ENCODE measurements at places on chromosomes 4 and X.

DNA sequence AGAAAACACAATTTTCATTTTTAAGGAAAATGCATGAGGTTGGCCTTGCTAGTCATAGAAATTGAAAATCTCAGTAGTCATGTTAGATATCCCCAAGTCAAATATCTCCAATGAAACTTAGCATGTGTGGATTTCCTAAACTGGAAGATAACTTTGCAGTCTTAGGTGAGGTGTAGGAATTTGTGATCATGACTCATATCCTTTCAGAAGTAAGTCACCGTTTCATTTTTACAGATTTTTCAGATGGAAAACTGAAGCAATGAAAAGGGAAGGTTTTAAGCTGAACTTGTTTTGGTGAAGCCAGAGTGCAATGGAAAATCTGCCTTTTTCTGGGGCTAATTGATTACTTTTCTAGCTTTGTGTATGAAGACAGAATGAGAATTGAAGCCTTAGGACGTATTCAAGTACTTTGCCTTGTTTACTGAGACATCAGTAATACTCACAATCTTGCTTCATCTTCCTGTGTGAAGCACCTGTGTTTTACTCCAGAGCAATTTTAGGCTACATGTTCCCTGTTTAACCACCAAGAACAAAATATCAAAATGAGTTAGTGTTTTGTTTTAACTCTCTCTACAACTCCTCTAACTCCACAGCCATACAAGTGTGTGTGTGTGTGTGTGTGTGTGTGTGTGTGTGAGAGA is 1662.8 kb upstream of the ADGRL3 start:
- no peak for DNase-seq

GRCh38 chr4:52648836-52649235 is 10.3 kb downstream of the USP46 start:
- DNase-seq = no peak

DNA sequence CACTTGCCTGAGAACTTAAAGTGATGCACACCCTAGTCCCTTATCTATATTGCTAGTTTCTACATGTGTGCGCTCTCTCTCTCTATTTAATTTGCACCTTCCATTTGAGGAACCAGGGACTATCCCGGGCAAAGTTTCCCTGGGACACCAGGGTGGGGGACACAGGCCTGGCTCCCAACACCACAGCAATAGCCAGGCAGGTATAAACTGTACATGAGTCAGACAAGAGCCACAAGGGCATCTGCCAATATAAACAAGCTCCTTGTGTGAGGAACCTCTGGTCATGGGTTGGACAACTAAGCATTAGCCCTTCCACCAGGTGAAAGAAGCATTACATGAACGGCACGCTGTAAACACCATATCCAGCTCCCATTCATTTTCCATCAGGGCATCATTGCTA is 455.5 kb downstream of the STIM2 start:
- no peak for DNase-seq

DNA sequence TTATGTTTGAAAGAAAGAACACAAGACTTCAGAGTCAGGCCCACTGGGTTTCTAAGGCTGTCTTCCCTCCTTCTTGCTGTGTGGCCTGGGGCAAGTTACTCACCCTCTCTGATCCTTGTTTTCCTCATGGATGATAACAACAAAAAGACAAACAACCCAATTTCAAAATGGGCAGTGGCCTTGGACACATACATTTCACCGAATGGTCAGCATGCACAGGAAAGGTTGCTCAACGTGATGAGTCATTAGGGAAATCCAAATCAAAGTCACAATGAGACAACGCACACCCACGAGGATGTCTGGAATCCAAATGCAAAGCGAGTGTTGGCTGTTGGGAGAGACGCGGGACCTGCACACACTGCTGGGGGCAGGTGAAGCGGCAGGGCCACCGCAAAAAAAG is 50.8 kb upstream of the PPP2R2C start:
- DNase-seq = no peak

- no peak for DNase-seq
These were observed 64.5 kb upstream of the CLDN34 start for GRCh38 chrX:9902656-9903055.

GRCh38 chr4:90982813-90983212 is 855.6 kb downstream of the CCSER1 start:
- DNase-seq = no peak

GRCh38 chrX:2542826-2543521 is 42.2 kb upstream of the DHRSX start:
- DNase-seq = no peak

GRCh38 chrX:119726900-119727555 is 31.4 kb upstream of the SOWAHD start:
- DNase-seq = peak; percentile 29

- DNase-seq = peak; percentile 37
These were observed 115.7 kb upstream of the ZXDA start for GRCh38 chrX:58025979-58026378.

- no peak for DNase-seq
These were observed 148.1 kb upstream of the FAM9B start for GRCh38 chrX:9182041-9182440.

Data from CD4-positive, alpha-beta T cell treated with Interleukin-21 for 1 hour (primary cell).